ENCODE measurements at places on chromosomes 11 and 22.

GRCh38 chr11:111793863-111794262 lies 27.7 kb upstream of the PPP2R1B start:
- DNase-seq: no peak

GRCh38 chr11:45856044-45856468 lies 8.8 kb downstream of the CRY2 start:
- DNase-seq: no peak

- DNase-seq: no peak
These were observed 6.9 kb downstream of the LDHC start for GRCh38 chr11:18419040-18419439.

DNA sequence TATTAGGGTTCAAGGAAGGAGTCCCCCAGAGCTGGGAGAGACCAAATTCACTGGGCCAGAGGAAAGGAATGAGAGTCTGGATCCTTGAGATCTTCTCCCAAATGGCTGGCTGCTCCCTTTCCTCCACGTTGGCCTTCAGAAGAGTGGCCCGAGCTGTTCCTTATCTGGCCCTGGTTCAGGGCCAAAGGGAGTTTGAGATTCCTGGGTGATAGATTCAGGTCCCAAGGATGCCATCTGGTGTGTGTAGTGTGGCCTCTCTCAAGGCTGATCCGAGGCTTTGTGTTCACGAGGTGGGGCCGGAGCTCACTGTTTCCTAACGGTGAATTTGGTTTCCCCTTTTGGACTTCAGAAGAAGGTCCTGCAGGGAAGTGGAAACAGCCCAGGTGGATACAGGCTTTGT lies 17.4 kb upstream of the ABCC8 start:
- no peak for DNase-seq

GRCh38 chr11:43567396-43567975 lies 113.1 kb upstream of the HSD17B12 start:
- peak; percentile 30 for DNase-seq

DNA sequence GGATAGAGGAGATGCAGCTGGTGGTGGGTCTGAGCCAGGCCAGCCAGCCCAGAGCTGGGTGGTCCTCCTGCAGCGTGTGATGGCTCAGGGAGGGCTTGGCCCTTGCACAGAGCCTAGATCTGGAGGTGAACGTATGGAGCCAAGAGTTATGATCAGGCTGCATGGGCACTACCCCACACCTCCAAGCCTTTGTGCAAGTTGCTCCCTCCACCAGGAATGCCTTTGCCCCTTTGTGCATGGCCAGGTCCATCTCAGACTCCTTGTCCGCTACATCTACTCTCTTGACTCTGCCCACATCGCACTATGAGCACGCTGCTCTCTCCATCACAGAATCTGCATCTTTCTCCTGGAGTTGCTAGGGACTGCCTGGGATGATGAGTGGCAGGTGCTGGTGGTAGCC lies 895.7 kb downstream of the TBC1D22A start:
- no peak for DNase-seq

- no peak for DNase-seq
These were observed 1083.5 kb upstream of the TENM4 start for GRCh38 chr11:80524349-80524748.

GRCh38 chr22:46542011-46542985 lies 4.9 kb upstream of the CELSR1 start:
- peak; percentile 60 for DNase-seq

DNA sequence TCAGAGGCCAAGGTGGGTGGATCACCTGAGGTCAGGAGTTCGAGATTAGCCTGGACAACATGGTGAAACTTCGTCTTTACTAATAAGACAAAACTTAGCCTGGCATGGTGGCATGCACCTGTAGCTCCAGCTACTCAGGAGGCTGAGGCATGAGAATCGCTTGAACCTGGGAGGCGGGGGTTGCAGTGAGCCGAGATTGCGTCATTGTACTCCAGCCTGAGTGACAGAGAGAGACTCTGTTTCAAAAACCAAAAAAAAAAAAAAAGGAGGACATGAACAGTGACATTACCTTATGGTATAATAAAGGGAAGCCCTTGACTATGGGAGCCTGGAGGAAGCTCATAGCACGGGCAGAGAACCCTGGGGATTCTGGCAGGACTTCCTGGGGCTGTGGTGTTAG lies 16.5 kb upstream of the PLEKHB1 start:
- DNase-seq: no peak

DNA sequence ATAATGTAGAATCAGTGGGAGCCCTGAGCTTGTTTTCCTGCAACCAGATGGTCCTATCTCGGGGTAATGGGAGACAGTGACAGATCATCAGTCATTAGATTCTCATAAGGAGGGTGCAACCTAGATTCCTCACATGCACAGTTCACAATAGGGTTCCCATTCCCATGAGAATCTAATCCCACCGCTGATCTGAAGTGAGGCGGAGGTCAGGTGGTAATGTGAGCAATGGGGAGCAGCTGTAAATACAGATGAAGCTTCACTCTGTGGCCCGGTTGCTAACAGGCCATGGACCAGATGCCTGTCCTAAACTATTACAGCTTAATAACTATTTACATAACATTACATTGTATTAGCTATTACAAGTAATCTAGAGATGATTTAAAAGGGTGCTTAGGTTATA lies 17.0 kb downstream of the DIXDC1 start:
- no peak for DNase-seq

DNA sequence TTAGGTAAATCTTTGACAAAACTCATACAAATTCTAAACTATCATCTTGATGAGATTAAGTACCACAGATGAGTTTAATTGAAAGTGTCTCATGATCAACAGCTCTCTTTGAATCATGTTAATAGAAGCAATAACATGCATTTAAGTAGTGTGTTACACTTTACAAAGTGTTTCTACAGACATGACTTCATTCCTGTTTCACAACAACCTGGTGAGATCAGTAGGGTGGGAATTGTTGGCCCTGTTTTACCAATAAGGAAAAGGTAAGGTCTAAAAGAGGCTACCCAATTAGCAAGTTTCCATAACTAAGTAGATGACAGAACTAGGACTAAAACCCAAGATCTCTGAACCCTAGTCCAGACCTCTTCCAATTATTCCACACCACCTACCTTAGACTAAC lies 12.7 kb upstream of the PRSS23 start:
- no peak for DNase-seq

- no peak for DNase-seq
These were observed 26.1 kb upstream of the KRTAP5-6 start for GRCh38 chr11:1670905-1671371.

- peak; percentile 47 for DNase-seq
These were observed 578 bp upstream of the NUP160 start for GRCh38 chr11:47848700-47849155.

GRCh38 chr11:73342633-73343032 lies 33.6 kb upstream of the RELT start:
- DNase-seq: peak; percentile 28

DNA sequence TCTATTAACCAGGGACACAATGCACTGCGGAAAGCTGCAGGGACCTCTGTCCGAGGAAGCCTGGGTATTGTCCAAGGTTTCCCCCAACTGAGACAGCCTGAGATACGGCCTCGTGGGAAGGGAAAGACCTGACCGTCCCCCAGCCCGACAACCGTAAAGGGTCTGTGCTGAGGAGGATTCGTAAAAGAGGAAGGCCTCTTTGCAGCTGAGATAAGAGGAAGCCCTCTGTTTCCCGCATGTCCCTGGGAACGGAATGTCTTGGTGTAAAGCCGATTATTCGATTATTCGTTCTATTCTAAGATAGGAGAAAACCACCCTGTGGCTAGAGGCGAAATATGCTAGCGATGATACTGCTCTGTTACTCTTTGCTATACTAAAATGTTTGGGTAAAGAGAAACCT lies 5.2 kb downstream of the BET1L start:
- DNase-seq: no peak

- DNase-seq: no peak
These were observed 150.2 kb upstream of the B3GAT1 start for GRCh38 chr11:134562196-134562595.

DNA sequence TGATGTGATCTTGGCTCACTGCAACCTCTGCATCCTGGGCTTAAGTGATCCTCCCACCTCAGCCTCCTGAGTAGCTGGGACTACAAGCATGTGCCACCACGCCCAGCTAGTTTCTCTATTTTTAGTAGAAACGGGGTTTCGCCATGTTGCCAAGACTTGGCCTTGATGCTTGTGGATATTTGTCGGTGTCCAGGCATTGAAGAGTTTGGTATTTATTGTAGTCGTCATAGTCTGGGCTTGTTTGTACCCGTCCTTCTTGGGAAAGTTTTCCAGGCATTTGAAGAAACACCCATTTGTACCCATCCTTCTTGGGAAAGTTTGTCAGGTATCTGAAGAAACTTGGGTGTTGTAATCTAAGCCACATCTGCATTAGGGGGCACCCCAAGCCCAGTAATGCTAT lies 28.7 kb downstream of the FCHSD2 start:
- DNase-seq: no peak

DNA sequence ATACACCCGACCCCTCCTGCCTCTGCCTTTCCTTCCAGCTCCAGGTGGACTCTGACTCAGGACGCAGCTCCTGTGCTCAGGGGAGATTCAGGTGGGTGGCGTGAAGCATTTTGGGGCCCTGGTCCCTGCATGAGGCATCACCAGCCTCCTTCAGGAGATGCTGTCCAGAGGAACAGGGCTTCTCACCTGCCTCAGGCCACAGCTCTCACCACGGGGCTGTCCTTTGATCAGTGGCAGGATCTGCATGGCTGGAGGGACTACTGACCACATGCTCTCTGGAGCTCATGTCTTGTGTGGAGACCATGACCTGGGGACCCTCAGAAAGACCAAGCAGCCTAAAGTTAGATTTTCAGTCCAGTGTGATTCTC lies 58.8 kb downstream of the GGTLC2 start:
- DNase-seq: no peak

DNA sequence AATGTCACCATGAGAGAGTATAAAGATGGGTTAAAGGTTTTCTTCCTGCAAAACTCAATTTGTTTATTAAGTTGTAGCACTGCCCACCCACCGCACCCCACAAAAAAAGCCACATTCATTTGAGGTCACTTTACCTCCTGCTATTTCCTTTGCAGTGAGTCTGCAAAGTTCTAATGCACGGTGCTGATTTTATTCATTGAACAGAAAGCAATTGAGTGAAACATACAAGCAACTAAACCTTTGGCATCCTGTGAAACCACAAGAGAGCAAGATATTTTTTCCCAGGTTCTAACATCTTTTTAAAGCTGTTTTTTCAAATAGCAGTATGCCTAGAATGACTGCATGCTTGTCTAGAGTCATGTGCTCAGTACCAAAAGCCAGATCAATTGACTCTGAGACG lies 39.0 kb downstream of the RRAS2 start:
- DNase-seq: no peak

- no peak for DNase-seq
These were observed 23.0 kb downstream of the MYBPC3 start for GRCh38 chr11:47329431-47329986.

DNA sequence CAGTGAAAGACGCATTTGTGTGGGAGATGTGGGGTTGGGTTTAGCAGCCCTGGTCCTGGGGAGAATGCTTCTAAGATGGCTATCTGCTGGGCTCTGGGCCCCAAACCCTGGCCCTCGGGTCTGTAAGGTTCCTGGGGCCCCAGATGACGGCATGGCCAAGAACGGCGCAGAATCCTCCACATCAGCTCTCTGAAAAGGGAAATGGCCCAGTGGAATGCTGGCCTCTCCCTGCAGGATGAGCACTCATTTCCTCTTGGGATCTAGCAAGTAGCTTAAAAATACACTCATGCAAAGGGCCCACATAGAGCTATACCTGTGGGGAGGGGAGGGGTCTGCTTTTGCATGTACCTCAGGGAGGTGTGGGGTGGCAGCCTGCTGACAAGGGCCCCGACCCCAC lies 37.5 kb upstream of the LINC01488 start:
- DNase-seq: no peak

DNA sequence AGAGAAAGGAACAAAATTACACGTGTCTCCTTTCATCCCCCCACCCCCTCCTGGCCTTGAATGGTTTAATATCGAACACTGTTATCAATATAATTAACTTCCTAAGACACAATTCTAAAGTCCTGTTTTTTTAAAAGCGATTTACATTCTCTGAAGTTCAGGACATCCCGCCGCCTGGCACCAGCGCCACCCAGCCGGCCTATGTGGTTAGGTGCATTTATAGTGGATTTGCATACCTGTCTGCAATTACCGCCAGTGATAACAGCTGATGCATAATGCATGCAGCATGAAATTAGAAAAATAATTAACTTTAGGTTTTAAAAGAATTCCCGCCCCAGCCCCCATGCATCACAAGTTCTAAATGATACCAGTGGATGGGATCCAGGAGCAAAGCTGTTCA lies 58.6 kb downstream of the MACROD1 start:
- DNase-seq: no peak

GRCh38 chr22:43542681-43543521 lies 131.1 kb downstream of the MPPED1 start:
- DNase-seq: no peak

GRCh38 chr22:37419969-37420685 lies 7.2 kb downstream of the ELFN2 start:
- no peak for DNase-seq

- DNase-seq: peak; percentile 20
These were observed at the start of gene TTLL12 for GRCh38 chr22:43186272-43187170. TSS of gene TTLL12 (minus strand) at chr22:43187134. CDS start at chr22:43187069, 65 bp downstream.

- no peak for DNase-seq
These were observed 276.5 kb upstream of the MTNR1B start for GRCh38 chr11:92692826-92693546.

DNA sequence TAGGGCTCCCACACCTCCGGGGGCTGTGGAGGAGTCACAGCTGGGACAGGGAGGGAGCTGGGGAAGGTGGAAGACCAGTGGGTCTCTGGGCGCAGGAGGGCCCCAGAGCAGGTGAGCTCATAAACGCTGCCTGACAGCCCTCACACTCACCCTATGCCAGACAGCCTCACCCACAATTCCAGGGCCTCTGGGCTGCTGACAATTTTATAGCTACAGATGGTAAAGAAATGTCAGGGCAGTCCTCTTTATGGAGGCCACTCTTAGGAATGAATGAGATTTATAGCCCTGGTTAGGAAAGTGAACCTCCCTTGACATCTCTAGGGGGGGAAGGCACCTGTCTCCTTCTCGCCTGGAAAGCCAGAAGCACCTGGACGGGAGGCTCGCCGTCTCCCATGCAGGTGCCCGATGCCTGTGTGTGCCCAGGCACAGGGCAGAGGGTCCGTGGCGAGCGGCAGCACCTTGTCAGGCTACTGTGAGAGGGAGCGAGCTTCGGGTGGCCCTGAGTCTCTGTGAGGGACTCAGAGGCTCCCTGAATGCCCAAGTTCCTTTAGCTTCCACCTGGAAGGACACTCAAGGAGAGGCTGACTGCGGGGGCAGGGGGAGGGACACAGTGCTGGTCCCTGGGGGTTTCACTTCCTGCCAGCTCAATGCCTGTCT lies 39.9 kb downstream of the IGSF9B start:
- DNase-seq: no peak

DNA sequence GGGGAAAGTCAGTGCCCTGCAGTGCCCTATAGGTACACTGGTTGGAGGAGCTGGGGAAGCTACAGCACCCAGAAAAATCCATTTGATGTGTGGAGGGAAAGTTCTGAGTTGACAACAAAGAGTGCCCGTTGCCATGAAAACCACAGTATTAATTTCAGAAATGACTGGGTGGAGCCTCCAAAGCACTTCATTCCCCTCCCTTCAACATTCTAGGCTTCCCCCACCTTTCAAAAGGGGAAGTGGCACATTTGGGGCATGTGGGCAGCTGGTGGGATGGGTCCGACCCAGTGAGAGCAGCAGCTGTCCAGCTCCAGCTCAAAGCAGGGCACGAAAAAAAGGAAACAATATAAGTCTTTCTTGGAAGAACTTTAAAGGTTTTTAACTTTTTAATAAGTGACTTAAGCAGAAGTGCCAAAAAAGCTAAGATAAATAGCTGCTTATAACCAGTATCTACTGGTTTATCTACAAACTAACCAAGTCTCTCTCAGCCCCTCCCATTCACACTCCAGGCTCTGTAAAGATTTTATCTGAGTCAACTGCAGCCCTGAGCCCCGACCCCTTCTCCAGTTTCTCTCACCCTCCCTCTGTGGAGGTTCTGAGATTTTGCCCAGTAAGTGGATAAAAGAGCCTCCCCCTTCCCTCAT lies 9.0 kb upstream of the AHNAK start:
- no peak for DNase-seq
